ENCODE measurements at places on chromosomes 11 and 22.

GRCh38 chr11:28343304-28344233 lies 235.4 kb downstream of the METTL15 start:
- no peak for DNase-seq
- peak overlapping the region; percentile 81 for H3K27ac ChIP-seq
- peaks cover 15% of the 10 kb centered on the region for H3K4me1 ChIP-seq
- no peaks in the 10 kb centered on the region for H3K27me3 ChIP-seq

DNA sequence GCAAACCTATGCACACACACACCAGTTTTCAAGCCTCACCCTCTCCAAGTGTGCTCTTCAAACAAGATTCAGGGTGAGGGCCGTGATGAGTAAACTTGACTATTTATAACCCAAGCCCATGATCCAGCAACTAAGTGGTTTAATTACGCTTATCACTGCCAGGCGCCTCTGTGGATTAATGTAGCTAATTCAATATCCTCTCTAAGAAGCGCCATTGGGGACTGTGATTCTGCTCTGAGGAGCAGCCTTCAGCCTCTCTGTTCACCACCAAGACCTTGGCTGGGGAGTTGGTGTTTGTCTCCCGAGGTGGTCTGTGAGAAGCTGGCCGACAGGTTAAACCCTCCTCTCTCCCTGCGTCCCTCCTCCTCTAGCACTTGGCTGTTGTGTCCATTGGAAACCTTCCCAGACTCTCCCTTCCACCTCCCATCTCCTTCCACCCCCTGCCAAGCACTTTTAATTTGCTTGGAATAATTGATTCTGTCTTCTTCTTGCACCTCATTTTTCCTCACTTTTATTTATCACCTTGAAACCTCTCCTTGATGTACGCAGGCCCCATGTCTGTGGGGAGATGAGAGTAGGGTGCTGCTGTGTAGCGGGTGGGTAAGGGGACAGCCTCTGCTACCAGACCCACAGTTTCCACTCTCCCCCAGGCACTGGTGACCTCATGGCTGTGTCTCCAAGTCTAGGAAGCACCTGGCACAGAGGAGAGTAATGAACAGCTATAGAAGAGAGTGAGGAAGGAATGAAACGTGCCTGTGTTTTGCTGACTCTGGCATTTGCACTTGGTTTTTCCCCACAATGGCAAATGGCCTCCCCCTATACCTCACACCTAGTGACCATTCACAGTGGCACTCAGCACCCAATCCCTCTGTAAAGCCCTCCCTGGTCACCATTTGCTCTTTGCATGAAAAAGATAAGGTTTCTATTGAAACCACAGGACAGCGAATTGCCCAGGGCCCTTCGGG lies 236.6 kb downstream of the GRIK4 start:
- peaks cover 9% of the 10 kb centered on the region for H3K27me3 ChIP-seq
- H3K36me3 ChIP-seq, result no peaks in the 10 kb centered on the region
- H3K27ac ChIP-seq, result no peak overlapping the region
- H3K4me1 ChIP-seq, result no peaks in the 10 kb centered on the region

GRCh38 chr11:15336021-15336420 lies 221.3 kb downstream of the INSC start:
- H3K27ac ChIP-seq, result no peak overlapping the region
- peaks cover 19% of the 10 kb centered on the region for H3K27me3 ChIP-seq
- no peak for DNase-seq
- no peak overlapping the region for H3K4me3 ChIP-seq

DNA sequence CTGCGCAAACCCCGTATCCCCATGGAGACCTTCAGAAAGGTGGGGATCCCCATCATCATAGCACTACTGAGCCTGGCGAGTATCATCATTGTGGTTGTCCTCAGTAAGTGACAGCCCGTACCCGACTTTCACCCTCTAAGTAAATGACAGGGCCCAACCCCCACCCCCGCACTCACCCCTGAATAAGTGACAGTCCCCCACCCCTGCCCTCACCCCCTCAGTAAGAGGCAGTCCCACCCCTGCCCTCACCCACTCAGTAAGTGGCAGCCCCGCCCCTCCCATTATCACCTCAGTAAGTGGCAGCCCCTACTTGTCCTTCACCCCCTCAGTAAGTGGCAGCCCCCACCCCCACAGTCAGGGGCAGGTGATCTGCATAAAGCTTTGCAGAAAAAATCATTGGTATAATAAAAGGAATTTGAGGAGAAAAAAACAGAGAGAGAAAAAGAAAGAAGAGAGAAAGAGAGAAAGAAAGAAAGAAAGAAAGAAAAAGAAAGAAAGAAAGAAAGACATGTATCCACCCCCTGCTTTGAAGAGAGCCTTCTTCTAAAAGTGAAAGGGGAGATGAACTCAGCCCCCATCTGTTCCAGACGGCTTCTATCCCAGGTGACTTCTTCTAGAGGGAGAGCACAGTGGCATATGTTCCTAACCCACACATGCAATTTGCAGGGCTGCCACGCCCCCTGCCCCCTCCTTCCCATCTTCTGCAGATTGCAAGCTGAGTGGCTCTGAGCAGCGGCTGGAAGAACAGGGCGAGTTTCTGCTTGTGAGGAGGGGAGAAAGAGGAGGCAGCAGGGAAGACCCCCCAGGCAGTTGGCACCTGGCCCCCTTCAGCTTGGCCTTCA lies 12.5 kb upstream of the SMIM35 start:
- H3K27ac ChIP-seq, result no peak overlapping the region
- H3K4me1 ChIP-seq, result no peaks in the 10 kb centered on the region
- no peak for DNase-seq
- no peak overlapping the region for H3K4me3 ChIP-seq
- H3K27me3 ChIP-seq, result peaks cover 43% of the 10 kb centered on the region

- peaks cover 30% of the 10 kb centered on the region for H3K4me1 ChIP-seq
- peaks cover 2% of the 10 kb centered on the region for H3K36me3 ChIP-seq
- no peak overlapping the region for H3K27ac ChIP-seq
- H3K4me3 ChIP-seq, result no peak overlapping the region
Observed at GRCh38 chr11:102237096-102237735, 80.1 kb upstream of the BIRC3 start.

All from chondrocyte (in vitro differentiated cells).